ENCODE measurements at places on chromosomes 13 and 19.
A peak's percentile ranks its signal among the peaks of the same experiment; 100 is the strongest.

DNA sequence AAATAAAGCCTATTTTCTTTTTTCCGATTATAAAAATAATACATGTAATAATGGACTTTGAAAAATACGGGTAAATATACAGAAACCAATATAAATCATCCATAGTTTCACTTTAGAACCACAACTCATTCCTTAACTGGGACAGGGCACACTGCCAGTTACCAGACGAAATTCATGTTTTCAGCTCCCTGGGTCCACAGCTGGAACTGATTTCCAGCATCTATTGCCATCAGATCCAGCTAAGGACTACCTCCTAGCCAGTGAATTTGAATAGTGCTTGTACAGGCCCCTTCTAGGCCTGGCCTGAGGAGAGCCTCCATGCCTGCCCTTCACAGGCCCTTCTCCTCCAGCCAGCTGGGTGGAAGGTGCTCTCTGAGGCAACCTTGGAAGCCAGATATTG, 30.0 kb upstream of the ATP12A start:
- no peak for DNase-seq

- DNase-seq, result no peak
Measured at GRCh38 chr19:7900401-7900870, 3.2 kb upstream of the MAP2K7 start.

GRCh38 chr19:46728693-46729339, 11.9 kb upstream of the PRKD2 start:
- peak; percentile 83 for DNase-seq

DNA sequence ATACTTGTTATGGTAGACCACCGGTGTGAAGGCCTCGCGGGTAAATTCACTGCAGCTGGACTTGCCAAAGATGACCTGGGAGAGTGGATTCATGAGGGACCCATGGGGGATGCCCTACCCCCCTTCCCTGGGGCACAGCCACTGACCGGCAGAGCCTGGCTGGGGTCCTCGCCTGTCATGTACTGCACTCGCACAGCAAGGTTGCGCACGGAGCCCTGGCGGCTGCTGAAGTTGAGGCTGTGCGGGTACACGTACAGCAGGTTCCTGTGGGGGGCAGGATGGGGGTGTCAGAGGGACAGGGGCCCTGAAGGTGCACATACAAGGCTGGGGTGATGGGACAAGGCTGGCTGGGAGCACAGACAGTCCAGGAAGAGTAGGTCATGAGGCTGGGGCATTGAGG, 1.4 kb upstream of the ANGPTL8 start:
- DNase-seq, result no peak

GRCh38 chr13:76792731-76793347, 93.4 kb downstream of the KCTD12 start:
- DNase-seq, result no peak

DNA sequence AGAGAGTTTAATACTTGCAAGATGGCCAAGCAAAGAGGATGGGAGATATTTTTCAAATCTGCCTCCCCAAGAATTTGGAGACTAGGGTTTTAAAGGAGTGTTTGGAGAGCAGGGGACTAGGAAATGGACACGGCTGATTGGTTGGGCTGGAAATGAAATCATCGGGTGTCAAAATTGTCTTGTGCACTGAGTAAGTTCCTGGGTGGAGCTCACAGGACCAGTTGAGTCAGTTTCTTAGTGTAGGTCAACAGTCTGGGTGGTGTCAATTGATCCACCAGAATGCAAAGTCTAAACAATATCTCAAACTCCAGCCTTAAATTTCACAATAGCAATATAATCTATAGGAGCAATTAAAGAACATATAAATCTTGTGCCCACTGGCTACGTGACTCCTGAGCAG, 23.0 kb upstream of the CEACAM4 start:
- no peak for DNase-seq

DNA sequence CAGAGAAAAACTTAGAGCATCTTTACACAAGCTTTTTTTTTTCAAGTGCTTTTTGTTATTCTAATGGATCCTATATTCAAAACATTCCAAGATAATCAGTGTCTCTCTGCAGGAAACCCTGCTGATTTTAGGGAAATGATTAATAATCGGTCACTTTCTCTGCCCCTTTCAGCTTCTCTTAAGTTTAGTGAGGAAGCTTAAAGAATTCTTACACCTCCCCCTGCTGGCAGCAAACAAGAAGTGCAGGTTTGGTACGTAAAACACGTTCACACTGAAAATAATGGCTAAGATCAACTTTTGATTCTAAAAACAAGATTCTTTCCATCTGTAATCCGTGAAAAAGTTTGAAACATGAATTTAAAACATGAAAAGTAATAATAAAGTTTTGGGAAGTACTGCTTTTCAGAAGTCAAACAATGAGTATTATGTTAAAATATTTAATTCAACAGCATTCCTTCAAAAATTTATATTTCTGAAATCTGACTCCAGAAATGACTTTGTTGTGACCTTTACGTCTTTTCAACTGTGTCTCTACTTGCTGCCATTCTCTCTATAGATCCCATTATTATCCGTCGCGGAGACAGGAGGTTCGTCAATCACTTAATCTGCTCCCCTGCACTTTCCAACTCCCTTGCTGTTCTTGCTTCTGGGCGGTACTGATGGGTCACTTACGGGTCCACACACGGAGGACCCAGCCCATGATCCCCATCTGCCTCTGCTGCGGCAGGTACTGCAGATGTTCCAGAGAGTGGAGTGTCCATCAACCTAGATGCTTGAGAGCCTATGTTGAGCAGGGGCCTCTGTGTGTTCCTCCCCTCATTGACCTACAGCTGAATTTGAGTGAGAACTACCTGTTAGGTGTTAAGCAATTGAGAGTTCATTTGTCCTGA, 203.1 kb upstream of the EDNRB start:
- peak; percentile 77 for DNase-seq

DNA sequence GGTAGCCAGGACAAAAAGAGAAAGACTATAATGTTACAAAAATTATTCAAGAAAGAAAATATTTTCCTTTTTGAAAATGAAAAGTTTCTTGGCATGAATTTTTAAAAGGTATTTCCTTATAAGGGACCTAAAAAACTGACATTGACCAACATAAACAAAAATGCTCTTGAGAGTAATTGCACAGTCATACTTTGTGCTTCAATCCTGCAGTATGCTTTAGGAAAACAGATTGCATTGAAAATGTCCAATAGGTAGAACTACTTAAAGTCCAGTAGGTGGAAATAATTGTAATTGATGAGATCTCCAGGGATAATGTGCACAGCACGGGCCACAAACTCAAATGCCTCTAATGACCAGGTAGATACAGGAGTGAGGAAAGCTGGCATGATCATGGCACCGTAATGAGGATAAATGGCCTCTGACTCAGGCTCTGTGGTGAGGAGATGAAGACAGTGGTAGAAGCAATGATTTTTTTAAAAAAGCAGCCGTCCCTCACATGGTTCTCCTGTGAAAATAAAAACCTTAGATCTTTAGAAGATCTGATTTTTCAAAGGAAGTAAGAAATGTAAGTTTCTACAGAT, 278.0 kb downstream of the ITGBL1 start:
- no peak for DNase-seq

GRCh38 chr13:54016542-54016941, 987.9 kb downstream of the OLFM4 start:
- DNase-seq, result no peak

GRCh38 chr13:44395976-44396694, 22.5 kb downstream of the SERP2 start:
- no peak for DNase-seq

DNA sequence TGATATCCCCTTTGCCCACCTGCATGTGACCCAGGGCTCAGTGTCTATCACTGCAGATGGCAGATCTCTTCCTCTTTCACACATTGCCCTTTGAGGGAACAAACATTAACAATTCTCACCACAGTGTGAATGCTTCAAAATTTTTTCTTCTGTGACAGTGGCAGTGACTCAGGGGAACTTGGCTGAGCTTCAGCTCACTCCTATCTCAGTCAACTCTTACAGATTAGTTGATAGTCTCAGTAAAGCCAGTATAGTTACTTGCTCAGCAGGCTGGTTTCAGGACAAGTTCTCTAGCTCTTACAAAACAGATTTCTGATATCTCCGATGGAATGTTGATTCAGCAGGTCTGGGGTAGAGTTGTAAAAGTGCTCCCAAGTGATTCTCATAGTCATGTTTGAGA, 166.9 kb downstream of the DLEU7 start:
- peak; percentile 63 for DNase-seq

- no peak for DNase-seq
Measured at GRCh38 chr13:96710166-96710862, 284.0 kb downstream of the OXGR1 start.

GRCh38 chr19:11694533-11695439, 44.0 kb downstream of the ZNF823 start:
- DNase-seq, result peak; percentile 95

DNA sequence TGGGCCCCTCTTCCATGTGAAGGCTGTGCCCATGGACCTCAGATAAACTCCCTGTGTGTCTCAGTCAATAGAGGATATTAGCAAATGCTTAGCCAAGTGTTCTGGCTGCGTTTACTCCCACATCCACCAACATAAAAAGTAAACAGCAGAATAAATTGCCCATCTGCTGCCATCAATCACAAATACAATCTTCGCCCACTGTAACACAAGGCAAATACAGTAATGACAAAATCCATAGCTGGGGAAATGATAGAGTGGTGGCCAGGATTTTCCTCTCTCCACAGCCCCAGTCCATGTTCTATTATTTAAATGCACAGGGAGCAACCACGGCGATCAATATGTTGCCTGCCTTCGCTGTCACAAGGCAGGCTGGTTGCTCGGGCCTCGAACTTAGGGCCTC, 376.5 kb downstream of the UQCRFS1 start:
- DNase-seq, result no peak

GRCh38 chr19:44955505-44956439, 592 bp downstream of the CLPTM1 start:
- DNase-seq, result no peak

DNA sequence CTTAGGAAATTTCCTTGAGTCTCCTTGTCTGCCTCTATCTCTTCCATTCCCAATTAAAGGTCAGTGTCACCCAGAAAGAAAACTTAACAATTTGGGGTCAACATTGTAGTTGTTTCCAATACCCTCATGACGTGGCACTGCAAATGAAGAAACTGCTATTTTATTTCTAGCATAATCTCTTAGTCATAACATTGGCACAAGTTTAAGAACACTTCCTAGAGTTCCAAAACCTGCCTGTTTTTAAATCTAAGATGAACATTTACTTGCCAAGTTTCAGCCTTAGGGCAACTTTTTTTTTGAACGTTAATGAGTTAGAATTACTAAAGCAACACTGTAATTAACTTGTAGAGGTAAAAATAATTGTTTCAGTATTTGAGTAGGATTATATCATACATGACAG, 108.0 kb downstream of the LMO7 start:
- no peak for DNase-seq

DNA sequence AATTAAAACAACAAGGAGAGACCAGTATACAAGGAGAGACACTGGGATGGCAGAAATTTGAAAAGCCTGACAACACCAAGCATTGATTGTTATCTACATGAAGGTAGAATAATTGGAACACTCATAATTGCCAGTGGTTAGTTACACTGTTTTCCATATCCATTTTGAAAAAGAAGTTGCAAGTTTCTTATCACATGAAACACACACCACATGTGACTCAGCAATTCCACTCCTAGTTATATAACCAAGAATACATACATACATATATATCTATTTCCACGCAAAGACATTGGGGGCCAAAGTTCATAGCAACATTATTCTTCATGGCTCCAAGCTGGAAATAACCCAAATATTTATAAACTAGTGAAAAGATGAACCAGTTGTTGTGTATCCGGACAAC, 15.2 kb upstream of the PABPC3 start:
- DNase-seq, result no peak

DNA sequence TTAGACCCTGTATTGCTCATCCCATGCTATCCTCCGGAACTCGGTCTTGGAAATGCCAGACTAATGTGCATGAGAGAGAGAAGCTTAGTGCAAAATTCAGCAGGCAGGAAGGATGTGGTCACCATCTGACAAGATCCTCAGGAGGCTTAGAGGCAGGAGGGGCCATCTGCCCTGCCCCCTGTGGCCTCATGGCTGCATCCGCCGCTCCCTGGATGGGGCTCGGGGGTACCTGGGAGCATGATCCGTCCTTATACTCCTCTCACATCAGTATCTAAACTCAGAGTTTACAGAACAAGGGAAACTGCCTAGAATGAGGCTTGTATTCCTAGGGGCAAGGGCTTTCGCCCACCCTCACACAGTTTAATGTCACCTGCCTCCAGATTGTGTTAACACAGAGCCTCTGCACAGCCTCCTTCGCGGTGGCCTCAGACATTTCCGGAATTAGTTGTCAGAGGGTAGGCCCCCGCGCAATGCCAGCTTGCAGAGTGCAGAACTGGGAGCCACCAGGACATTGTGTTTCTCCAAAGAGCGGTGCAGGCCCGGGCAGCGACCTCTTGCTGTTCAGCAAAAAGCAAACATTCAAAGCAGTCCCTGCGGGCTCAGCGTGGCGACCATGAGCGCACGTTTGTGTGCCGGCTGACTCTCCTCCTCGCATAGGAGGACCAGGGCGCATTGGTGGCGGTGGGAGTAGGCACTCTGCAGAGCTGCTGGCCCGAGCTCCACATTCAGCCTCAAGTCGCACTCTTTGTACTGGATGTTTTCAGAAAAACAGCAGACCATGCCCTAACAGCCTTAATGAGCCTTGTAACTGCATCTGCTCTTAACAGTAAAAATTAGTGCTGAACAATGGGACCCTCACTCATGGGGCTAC, 39.1 kb downstream of the GPR12 start:
- peak; percentile 79 for DNase-seq

- no peak for DNase-seq
Measured at GRCh38 chr13:30362869-30363268, 55.5 kb upstream of the KATNAL1 start.

GRCh38 chr19:9945319-9945966, 9.1 kb upstream of the OLFM2 start:
- no peak for DNase-seq

GRCh38 chr19:5530701-5531100, 37.1 kb downstream of the TINCR start:
- no peak for DNase-seq

DNA sequence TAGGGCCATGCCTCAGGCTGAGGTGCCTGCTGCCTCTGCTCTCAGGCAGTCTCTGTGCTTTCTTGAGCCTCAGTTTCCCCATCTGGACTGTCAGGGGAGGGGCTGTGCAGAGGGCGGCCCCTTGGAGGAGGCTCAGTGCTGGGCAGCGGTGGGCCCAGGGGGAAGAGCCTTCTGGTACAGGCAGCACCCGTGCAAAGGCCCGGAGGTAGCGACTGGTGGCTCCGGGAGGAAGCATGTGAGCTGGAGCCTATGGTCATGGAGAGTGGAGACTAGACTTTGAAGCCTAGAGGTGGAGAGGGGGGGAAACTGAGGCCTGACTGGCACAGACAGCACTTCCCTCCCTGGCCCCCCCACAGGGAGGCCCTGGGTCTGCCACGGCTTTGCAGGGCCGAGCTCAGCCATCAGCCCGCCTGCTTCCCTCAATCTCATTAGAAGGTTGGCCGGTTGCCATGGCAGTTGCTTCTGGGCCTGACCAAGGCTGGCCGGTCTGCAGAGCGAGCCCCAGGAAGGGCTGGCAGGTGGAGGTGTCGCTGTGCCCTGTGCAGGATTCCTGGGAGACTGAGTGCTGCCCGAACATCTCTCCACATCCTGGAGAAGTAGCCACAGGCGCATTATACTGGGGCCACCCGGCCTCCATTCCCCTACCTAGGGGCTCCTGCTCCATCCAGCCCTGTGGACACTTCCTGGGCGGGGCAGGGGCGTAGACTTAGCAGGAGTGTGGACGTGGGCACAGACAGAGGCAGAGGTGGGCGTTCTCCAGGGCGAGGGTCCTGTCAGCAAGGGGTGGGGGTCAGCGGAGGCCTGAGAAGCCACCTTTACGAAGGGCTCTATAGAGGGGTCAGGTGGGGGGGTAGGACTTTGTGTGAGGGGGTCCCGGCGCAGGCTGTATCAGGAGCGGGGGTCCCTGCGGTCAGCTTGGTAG, 53.2 kb downstream of the CRTC1 start:
- DNase-seq, result no peak

All from hematopoietic multipotent progenitor cell (in vitro differentiated cells).